ENCODE measurements at places on chromosomes 2 and 18.

GRCh38 chr2:20012282-20013125, at the start of gene MATN3:
Gene MATN3, minus strand, starts transcription at chr2:20012668. Its CDS starts 37 bp downstream, at chr2:20012631.
- DNase-seq, result no peak

DNA sequence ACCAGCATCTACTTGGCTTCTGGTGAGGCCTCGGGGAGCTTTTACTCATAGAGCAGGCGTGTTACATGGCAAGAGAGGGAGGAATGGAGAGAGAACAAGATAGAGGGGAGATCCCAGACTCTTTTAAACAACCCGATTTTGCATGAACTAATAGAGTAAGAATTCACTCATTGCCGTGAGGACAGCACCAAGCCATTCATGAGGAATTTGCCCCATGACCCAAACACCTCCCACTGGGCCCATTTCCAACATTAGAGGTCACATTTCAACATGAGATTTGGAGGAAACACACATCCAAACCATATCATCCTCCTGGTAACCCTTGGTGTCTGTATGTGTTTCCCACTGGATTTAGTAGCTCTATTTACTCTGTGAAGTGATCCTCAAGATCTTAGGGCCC, 249.9 kb upstream of the SP5 start:
- DNase-seq, result no peak

DNA sequence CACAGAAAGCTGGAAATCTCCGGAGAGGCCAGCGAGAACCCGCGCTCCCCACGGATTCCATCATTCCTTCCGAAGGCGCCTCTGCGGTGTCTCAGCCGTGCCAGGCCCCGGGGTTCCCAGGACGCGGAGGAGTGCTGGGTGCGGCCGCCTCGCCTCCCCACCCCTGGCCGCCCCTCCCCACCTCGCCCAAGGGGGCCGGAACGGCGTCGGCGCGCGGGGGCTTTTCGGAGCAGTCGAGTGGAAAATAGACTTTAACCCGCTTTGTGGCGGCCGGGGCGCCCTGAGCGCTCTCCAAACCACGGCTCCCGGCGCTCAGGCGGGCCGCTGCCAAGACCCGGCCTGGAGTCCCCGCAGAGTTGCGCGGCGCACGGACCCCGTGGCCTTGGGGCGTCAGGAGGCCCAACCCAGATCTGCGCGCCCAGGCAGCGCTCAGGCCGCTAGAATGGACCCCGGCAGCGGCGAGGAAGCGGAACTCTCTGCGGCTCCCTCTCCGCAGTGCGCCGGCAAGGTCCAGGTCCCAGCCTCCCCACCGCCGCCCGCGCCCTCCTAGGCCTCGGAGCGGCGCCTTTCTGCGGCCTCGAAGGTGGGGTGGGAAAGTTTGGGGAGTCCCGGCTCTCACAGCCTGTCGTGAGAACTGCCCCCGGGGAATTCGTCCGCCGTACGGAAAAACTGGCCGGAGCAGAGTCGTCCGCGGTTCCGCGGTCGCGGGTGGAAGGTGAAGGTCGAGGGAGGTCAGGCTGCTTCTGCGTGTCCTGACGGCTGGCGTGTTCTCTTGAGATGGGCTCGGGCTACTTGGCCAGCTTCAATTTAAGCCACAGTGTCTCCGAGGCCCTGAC, 1.2 kb upstream of the EMX1 start:
- peak; percentile 45 for DNase-seq

- DNase-seq, result peak; percentile 13
These were observed 217.5 kb downstream of the CYP26B1 start for GRCh38 chr2:71930049-71930681.

DNA sequence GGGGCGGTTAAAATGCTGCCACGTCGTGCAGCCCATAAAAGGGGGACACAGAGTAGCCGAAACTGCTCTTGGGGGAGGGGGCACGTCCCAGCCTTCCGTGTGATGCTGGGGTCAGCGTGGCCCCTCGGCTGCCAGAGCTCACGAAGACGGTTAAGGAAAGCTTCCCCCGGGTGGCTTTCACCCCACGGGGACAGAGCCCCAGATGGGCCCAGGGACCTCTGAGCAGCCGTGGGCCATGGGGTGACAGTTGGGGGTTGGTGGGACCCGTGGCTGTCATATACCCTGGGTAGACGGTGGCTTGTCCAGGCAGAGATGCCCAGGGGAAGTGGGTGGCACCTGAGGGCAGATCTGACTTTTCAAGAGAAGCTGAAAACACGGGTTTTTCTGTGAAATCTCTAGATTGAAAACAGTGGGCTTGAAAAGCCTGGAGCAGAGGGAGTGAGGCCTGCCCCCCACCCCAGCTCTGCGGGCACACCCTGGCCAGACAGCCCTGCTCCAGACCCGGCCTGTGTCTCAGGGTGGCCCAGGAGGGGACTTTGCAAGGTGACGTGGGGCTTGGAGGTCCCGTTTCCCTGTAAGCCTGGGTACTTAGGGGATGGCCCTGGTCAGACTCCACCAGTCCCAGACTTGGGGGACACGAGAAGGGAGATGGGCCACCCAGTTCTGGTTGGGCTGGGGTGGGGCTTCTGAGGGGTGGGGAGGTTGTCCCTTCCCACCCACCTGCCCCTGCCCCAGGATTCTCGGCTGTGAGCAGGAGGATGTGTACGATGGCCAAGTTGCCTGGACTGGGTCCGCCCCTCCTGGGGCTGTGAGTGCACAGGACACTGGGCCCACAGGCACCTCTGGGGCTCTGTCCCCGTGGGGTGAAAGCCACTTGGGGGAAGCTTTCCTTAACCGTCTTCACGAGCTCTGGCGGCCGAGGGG, 652 bp downstream of the NEU4 start:
- DNase-seq, result no peak

DNA sequence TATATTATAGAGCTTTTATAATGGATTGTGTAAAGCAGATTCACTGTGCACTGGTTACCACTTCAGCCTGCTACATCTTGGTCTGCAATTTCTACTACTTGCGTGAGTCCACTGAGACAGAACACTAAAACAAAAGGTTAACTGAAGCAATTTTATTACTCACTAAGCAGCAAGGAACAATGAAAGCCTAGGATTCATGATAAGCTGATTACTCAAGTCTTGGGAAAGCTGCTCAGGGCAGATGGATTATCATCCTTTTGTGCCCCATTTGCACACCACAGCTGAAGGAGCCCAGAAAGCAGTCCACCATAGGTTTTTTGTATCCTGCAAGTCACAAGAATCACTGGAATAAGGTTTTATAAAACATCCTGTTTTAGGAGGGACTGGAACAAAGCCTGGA, 1215.2 kb upstream of the TMEFF2 start:
- no peak for DNase-seq
